ENCODE measurements at places on chromosomes 4 and X. TPM values are rescaled to one million over a fixed set of nuclear protein-coding genes. Genes with fewer than 3 reads are reported as not detected.

DNA sequence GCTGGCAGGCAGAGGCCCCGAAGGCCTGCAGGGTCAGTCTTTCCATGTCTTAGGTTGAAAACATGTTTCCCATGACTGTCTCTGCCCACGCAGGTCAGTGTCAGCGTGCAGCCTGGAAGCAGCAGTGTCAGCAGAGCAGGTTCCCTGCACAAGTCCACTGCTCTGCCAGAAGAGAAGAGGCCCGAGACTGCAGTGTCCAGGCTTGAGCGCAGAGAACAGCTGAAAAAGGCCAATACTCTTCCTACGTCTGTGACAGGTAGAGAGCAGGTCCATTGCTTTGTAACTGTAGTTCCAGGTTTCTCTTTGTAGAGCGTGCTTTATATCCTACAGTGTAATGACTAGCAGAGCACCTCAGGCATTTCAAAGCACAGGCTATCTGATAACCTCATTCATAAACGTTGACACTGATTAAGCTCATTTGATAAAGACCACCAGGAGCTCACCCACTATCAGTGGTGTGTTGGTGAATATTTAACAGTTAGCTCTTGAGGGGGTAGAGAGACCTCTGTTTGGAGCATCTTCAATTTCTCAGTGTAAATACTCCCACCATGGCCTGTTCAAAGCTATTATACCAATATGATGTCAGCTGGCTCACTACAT, 63.2 kb downstream of the AASDH start:
- DNase-seq = no peak

SMIM10L2A gene
- polyA plus RNA-seq = 0.10 TPM

DNA sequence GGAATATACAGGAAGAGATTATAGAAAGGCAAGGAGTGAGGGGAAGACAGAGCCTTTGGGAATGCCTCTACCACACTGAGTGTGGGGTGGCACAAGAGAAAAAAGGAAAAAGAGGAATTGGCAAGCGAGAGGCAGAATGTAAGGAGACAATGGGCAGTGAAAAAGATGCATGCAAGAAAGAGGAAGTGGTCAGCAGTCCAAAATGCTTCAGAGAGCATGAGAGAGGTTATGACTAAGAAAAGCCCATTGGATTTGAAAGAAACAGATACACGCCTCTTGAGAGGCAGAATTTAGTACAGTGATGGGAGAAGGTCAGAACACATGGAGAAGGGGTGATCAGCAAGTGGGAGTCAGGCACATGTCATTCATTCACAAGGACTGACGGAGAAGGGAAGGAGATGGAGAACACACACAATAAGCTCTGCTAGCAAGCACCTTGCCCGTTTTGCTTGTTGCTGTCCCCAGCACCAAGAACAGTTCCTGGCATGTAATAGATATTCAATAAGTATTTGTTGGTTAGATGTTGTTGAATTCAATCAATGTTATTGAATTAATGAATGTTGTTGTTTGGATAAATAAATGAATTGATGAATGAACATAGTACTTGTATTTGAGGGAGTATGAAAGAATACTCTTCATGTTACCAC, 6.3 kb downstream of the DCHS2 start:
- DNase-seq = no peak

CT83 gene
- not detected for polyA plus RNA-seq

DNA sequence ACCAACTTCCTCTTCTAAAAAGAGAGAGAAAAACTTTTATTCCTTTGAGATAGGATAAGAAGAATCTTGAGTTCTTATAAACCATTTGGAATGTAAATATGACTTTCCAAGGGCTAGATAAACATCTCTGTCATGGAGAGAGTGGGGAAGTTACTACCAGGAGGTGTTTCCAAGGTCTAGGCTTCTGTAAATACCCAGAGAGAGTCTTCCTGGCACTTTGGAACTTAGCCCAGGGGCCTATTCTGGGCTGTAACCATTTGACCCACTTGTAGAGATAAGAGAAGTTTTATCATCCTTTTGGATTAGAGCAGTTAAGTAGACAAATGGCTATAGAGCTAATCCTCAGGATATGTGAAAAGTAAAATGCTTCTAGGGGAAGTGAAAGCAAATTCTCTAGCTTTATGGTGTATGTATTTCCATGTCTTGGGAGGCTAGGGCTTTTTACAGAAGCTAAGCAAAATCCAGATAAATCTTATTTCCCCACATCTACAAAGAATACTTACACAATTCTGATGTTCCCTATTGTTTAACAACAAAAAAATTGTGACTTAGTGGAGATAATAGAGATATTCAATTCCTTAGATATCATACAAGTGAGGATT, 51.1 kb downstream of the MCUB start:
- peak; percentile 82 for DNase-seq

DNA sequence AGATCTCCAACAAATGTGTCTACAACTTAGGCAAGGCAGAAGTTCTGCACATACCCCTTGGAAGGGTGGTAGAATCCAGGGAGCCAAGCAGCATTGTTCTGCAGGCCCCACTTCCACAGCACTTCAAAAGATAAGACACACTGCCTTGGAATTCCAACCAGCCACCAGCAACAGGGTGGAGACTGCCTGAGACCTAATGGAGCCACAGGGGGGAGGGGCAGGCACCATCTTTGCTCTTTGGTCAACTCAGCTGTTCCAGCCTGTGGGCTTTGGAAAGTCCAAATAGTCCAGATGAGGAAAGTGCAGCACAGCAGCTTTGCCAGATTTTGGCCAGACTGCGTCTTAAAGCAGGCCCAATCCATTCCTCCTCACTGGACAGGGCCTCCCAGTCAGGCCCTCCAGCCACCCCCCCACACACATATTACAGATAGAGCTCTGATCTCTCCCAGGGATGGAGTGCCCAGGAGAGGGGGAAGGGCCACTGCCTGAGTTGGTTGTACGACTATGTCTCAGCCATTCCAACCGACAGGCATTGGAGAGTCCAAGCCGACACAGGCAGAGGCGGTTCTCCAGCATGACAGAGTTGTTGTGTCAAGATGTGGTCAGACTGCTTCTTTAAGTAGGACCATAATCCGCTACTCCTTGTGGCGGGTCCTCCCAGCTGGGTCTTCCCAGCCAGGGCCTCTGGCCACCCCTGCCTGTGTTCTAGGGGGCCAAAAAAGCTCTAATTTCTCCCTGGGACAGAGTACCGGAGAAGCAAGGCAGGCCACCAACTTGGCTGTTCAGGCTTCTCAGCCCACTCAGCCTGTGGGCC, 42.5 kb upstream of the ANTXR2 start:
- DNase-seq = no peak

- no peak for DNase-seq
Observed at GRCh38 chr4:126086041-126086440, 771.3 kb downstream of the FAT4 start.

DNA sequence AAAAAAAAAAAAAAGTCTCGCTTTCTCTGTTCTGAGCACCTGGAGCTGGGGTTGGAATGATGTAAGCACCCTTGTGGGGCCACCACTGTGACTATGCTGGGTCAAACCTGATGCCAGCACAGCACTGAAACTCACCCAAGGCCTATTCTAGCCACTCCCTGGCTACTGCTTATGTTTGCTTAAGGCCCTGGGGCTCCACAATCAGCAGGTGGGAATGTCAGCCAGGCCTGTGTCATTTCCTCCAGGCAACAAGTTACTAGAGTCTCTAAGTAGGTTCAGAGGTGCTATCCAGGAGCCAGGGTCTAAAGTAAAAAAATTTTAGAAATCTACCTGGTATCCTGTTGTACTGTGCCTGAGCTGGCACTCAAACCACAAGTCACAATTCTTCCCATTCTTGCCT, 1306.8 kb downstream of the STIM2 start:
- no peak for DNase-seq

GLOD5 gene
- not detected for polyA plus RNA-seq

DNA sequence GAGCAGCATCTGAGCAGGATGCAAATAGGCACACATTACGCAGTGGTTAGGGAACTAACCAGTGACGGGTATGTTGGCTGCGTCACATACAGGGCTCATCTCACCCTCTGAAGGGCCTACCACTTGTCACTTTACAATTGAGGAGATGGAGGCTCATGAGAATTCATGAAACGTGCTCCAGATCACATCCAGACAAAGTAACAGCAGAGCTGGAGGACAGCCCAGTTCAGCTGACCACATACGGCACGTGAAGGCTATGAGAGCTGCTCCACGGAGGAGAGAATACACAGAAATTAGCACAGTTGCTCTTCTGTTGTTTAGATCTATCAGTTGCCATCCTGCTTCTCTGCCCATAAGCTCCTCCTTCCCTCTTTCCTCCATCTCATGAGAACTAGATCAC, 78.4 kb downstream of the FAM9B start:
- DNase-seq = no peak

ADAD1 gene
- polyA plus RNA-seq = not detected

DNA sequence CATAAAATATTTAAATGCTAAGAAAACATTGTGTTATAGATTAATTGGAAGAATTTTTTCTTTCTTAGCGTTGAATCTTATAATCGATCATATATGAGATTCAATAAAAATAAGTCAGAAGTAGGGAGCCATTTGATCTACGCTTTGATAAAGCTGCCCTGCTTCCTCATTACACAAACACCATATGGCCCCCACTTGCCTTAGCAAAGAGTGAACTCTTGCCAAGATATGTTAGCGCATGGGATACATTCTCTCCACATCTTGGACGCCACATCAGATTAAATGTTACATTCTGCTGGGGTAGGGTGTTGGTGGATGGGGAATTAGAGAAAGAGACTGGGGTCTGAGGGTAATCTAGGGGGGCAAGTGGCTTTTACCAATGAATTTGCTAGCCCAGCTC, 207.7 kb upstream of the MID1 start:
- DNase-seq = no peak

DNA sequence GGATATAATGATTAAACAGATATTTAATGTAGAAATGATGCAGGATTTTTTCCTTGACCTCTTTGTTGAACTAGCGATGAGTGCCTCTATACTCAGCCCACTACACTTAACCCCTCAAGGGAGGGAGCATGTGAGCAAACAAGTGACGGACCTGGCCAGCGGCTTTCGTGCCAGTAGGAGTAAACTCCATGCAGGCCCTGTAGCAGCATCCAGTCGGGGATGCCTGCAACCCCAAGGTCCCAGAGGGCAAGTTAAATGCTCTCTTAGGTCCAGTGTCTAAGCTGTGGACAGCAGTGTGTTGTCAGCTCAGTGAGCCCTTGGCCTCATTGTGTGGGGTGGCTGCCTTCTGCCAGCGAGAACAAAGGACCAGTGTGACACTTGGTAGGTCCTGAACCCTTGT, 708.7 kb downstream of the TECRL start:
- no peak for DNase-seq

GAGE13 gene
- not detected for polyA plus RNA-seq

DNA sequence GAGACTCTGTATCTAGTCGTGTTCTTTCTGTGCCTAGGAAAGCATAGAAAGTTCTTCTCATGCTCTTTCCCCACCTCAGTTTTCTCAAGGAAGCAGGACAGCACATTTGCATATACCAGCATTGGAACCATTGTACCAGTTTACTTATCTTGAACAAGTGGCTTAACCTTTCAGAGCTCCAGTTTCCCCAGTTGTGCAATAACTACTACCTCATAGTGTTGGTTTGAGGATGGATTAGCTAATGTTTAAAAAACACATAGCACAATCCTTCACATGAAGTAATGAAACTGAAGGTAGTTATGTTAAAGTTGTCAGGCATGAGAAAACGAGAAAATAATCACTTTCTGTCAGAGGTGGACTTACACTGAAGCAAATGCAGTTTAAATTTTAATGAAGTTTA, 92.2 kb upstream of the H2AZ1 start:
- peak; percentile 60 for DNase-seq

USP17L20 gene
- polyA plus RNA-seq = not detected

PLAC8 gene
- not detected for polyA plus RNA-seq

DNA sequence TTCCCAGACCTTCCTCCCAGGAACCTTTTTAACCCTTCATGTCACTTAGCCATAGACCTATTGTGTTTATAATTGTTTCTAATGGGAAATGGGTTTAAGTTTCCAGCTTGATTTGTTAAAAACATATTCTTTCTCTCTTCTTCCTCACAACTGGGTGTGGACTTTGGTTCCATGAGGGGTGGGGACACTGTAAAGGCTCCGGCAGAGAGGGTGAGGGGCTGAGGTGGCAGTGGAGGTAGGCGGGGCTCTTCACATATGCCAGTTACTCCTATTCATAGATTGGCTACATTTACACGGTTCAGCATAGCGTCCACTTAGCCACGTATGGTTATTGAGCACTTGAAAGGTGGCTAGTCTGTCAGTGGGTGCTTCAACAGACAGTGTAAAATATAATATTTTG, 7.8 kb downstream of the INTS6L start:
- DNase-seq = no peak

UNC5C gene
- not detected for polyA plus RNA-seq

DNA sequence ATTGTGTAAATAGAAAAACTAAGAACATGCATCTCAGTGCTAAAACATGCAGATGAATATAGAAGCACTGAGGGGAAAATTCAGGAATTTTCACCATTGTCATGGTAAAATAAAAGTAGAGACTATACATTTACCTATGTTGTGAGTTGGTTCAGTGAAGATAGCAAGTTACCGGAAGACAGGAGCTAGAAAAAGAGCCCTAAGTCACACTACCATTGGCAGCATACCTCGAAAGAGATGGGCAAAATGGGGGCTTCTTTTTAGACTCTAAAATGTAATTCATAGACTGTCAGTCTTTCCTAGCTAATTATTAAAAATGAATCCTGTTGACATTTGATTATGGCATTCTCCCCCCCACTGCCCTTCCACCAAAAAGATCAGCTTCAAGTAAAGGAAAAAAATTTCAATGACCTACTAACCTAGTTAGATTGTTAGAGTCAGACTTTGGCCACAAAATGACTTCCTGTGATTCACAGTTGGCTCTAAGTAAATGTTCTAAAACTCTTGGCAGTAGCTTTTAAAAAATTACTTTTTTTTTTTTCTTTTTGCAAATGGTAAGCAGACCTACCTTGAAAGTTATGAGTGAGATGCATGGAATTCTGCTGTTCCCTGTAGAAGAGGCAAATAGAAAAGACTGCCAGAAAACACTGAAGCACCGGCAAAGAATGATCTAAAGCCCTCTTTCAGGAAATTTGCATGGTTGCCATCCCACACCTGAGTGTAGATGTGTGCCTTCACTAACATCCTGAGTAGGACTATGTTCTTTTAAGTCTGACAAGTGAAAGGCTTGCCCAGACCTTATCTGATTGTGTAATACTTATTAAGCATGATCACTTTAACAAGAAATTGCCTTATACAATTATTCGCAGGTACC, 26.4 kb upstream of the ARSJ start:
- peak; percentile 82 for DNase-seq

FGF5 gene
- 77.7 TPM for polyA plus RNA-seq

GRCh38 chrX:54495814-54496516, at the start of gene FGD1:
FGD1 (minus strand) TSS chrX:54496234; CDS start chrX:54495432, 802 bp downstream.
- DNase-seq = peak; percentile 41

CXCL6 gene
- not detected for polyA plus RNA-seq

TSPAN7 gene
- not detected for polyA plus RNA-seq

DNA sequence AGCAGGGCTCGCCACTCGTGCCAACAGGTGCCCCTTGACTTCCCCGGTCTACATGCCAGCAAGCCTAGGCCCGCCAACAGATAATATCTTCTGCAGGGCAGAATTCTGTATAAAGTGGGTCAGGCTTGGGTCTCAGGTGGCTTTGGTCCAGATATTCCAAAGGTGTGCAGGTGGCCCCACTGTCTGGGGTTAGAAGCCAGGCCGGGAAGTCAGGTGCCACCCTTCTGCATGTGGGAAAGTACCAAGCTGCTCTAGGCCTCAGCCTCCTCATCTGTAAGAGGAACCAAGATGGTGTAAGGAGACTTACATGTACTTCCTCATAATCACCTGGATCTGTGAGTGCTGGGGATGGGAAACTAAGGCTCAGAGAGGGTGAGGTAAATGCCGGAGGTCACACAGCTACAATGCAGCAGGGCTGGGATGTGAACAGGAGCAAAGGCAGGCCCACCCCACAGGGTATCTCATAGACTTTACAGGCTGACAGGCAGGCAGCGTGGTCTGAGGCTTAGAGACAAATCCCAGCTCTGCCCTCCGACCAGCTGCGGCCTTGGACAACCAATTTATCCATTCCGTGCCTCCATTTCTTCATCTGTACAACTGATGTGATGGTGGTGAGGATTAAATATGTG, 35.9 kb downstream of the WDR1 start:
- DNase-seq = no peak

Measured in IMR-90 (cell line).